NCI-H2081 (cell line): ENCODE measurements at places on chromosomes 16 and 17.

- DNase-seq: peak; percentile 21
These were observed 982 bp downstream of the SPAG9 start for GRCh38 chr17:51119415-51120356.

- DNase-seq: no peak
These were observed 61.1 kb upstream of the NOL11 start for GRCh38 chr17:67656494-67657203.

GRCh38 chr17:50425682-50426471, at the start of gene ACSF2:
Gene ACSF2, plus strand, starts transcription at chr17:50426218. Its CDS starts 44 bp downstream, at chr17:50426262.
- DNase-seq: peak; percentile 3

DNA sequence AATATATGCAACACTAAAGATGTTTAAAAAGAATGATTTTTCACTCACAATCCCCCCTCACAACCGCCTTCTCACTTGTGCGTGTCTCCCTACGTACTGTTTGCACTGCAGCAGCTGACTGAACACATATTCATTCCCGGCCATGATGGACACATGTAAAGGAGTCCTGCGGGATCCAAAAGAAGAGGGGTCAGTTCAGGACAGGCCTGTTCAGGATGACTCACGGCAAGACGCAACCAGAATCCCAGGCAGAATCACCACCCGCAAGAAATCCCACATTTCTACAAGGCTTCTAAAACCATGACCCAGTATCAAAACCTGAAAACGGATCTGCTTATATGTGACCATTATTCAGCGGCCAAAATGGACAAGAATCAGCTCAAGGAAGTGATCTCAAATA, 52.3 kb downstream of the CYB5D2 start:
- no peak for DNase-seq

DNA sequence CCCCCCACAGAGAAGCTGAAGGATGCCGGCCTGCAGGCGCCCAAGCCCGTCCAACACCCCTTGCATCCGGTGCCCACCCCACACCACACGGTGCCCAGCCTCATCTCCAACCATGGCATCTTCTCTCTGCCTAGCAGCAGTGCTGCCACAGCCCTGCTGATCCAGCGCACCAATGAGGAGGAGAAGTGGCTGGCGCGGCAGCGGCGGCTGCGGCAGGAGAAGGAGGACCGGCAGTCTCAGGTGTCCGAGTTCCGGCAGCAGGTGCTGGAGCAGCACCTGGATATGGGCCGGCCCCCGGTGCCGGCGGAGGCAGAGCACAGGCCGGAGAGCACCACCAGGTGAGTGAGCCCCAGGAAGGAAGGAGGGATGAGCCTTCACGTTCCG, 31.5 kb downstream of the GINS2 start:
- no peak for DNase-seq

- no peak for DNase-seq
These were observed 4.8 kb upstream of the ITGA3 start for GRCh38 chr17:50051082-50051576.

DNA sequence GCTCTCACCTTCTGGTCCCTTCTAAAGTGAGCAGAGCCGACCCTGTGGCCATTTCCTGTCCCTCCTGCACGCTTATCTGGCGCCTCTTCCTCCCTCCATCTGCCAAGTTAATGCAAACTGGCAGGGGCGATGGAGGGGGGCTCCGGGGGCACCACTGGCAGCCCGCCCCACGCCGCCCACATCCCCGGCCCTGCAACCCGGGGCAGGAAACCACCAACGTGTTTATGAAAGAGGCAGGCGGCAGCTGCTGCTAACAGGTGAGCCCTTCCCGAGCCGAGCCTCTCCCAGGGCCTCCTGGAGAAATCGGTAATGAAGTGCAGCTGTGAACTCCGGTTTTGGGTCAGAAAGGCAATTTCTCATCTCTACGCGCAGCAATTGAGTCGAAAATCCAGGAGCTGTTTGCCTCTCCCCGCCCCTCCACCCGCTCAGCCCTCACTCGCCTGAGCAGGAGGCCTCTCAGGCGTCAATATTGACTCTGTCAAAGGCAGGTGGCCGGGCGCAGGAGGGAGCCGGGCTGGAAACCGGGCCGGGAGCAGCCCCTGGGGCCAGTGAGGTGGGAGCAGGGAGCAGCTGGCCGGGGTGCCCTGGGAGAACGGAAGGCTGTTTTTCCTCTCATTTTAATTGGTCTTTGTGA, 164.4 kb upstream of the GSE1 start:
- DNase-seq: peak; percentile 94

- peak; percentile 37 for DNase-seq
These were observed 10.3 kb upstream of the NOL11 start for GRCh38 chr17:67707442-67707841.

DNA sequence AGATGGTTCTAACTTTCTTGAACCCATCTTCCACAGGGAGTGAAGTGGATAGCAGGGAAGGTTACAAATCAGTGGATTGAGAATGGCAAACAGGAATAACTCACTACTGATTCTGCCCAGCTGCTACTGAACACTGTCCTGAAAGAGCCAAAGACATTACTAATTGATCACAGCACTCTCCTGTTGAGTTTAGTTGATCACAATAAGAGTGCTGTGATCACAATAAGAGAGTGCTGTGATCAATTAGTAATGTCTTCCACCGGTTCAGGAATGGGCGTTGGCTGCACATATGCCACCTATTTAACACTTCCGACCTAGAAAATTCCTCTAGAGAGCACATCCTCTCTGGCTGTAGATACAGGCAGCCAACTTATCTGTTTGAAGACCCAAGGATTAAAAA, 11.4 kb downstream of the CFAP97D1 start:
- peak; percentile 40 for DNase-seq

DNA sequence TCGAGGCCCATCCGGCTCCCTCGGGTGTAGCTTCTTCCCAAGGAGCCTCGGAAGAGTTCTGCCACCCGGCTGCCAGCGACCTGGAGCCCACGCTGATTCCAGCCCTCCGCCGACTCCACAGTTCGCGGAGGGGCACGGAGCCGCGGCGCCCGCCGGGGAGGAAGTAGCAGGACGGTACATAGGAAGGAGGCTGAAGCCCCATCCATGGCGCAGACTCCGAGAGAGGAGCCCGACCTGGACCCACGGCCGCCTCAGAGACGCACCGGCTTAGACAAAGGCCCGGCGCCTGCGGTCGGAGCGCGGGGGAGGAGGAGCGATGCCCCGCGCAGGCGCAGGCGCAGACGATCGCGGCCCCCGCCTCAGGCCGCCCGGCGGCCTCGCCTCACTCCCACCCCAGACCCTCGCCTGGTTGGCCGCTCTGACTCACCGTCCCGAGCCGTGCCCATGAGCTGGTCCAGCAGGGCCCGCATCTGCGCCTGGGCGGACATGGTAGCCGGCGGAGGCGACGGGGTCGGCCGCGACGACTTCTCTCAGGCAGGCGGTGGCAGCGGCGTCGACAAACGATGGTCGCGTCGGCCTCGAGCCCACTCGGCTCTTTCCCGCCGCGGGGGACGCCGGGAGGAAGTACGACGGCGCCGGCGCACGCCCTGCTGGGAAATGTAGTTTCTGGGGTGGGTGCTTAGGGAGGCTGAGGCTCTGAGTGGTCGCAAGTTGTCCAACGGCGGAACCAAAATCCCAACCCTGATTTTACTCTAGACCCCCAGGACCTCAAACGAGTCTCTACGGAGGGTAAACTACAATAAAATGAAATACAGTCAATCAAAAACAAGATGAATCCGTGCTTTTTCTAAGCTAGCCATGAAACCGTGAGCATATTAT, at the start of gene LUC7L:
Gene LUC7L (minus strand): TSS at position 598 of the 879 bp plus-strand sequence. CDS start 110 bp downstream, at position 488.
- DNase-seq: peak; percentile 91

DNA sequence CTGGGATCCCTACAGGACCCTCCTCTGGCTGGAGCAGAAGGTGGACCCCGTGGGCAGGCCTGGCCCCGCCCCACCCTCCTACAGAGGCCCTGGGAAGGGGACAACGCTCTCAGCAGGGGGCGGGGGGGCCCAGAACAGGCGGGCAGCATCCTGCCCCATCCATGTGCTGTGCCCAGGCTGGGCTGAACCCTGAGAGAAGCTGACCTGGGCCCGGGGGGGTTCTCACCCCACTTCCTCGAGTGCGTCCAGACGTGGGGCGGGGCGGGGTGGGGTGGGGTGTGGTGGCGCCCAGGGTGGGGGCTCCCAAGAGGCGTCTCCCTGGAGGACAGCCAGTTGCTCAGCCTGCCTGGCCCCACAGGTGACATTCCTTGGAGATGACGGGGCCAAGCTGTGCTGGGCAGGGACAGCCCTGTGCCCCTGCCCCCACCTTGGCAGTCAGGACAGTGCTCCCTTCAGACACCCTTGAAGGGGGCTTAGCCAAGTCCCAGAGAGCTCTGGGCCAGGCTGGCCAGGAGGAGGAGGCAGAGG, 390 bp upstream of the UNC13D start:
- DNase-seq: no peak

DNA sequence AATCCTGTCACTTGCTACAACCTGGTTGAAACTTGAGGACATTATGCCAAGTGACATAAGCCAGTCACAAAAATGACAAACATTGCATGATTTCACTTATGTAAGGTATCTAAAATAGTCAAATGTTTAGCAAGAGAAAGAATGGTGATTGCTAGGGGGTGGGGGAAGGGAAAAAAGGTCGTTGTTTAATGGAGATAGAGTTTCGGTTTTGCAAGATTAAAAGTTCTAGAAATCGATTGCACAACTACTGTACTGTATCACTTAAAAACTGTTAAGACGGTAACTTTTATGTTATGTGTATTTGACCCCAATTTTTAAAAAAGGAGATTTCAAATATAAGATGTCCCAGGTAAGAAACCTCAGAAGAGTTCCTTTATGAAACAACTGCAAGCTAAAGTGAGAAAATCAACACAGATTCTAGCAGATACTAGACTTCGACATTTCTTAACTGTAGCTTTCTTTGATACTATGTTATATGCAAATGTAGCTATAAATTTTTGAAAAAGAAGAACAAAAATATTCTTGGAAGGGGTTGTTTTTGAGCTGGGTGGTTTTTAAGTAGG, 5.9 kb downstream of the MEOX1 start:
- no peak for DNase-seq

- no peak for DNase-seq
These were observed 4.9 kb upstream of the STAT5A start for GRCh38 chr17:42283241-42284023.

DNA sequence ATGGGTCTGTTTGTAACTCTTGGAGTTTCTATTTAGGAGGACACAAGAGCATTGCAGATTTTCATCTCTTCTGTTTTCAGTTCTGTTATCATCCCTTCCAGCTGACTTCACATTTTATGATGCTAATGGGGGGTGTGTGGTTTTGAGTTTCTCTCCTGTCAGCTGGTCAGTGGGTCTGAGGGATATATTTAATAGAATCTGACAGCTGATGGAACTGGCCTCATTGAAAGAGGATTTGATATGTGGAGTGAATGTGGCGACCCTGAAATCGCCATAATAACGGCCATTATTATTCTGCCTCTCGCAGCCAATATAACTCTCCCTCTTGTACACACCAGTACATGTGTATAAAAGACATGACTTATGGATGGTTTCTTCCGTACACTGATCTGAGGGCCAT, 128.1 kb downstream of the SALL1 start:
- no peak for DNase-seq

DNA sequence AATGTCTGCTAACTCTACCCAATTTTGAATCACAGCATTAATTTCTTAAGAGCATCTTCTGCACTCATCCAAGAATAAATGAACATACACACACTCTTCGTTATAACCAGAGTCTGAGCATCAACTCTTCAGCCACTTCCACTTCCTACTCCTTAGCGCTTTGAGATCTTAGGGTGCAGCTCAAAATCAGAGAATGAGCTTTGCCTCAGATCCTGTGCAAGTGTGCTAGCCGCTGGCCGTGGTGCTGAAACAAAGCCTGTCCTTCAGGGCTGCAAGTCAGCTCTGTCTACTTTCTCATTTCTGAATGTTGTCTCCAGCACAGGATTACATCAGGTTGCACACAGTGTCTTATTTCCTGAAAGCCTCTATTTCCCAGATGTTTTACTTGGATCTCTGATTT, 165.4 kb downstream of the AIPL1 start:
- no peak for DNase-seq

- peak; percentile 85 for DNase-seq
These were observed 152.0 kb upstream of the CDC42EP4 start for GRCh38 chr17:73463821-73464220.

GRCh38 chr17:62925267-62925836, 40.7 kb upstream of the TANC2 start:
- DNase-seq: no peak

DNA sequence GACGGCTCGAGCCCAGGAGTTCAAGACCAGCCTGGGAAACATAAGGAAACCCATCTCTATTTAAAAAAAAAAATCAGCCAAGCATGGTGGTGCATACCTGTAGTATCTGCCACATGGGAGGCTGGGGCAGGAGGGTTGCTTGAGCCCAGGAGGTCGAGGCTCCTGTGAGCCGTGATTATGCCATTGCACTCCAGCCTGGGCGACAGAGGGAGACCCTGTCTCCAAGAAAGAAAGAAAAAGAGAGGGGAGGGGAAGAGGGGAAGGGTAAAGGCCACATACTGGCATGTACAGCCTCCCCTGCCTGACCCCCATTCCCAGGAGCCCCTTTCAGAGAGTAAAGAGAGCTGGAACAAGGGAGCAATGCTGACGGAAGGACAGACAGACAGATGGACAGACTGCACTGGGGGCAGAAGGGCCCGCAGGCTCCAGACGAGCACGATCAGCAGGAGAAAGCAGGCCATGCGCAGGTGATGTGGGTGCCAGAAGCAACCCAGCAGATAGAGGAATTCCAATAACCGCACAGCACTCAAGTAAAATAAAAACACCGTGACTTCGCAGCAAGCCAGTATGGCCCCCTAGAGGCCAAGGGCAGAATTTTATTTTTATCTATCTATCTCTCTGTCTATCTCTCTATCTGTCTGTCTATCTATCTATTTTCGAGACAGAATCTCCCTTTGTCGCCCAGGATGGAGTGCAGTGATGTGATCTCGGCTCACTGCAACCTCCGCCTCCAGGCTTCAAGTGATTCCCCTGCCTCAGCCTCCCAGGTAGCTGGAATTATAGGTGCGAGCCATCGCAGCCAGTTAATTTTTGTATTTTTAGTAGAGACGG, 27.1 kb upstream of the SNN start:
- DNase-seq: peak; percentile 4

DNA sequence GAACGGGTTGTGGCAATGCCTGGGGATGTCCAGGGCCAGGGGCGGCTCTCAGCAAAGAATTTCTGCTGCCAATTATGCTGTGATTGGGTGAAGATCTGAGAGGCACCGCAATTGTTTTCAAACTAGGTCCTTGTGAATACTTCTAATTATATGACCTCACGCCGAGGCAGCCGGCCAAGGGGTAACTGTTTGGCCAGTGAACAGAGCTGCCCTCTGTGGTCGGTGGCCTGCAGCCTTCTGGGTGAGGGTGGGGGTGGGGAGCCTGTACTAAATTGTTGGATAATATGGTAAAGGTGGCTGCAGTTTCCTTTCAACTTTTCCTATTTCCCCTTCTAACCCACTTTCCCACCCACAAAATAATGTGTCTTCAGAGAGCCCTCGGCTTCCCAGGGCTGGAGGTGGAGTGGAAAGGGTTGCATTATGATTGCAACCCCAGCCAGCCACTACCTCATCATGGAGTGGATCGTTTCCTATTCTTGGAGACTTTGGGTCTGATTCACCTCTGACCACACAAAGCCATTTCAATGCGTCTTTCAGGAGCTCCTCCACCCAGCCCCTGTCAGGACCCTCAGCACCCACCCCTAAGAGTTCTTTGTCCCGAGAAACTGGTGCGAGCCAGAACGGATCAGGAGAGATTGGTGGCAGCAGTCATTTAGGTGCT, 2.0 kb upstream of the DNAI2 start:
- DNase-seq: no peak
